SJSA1 (cell line): ENCODE measurements at places on chromosomes 2 and 18.
A peak's percentile ranks its signal among the peaks of the same experiment; 100 is the strongest.

DNA sequence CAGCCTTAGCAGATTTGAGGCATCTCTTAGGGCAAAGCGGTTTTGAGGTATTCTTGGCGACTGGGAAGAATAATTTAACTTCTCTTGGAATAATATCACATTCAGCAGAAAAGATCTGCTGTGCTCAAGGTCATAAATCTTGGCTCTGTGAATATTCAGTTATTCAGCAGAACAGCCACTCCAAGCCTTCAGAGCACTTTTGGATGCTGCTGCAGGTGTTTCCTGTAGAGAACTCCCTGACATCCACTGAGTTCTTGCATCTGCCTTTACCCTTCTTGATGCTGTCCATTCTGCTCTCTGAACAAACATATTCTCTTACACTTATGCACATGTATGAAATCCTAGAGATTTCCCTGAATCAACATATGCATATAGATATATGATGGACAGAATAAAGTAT lies 390.3 kb downstream of the NRXN1 start:
- no peak for DNase-seq

DNA sequence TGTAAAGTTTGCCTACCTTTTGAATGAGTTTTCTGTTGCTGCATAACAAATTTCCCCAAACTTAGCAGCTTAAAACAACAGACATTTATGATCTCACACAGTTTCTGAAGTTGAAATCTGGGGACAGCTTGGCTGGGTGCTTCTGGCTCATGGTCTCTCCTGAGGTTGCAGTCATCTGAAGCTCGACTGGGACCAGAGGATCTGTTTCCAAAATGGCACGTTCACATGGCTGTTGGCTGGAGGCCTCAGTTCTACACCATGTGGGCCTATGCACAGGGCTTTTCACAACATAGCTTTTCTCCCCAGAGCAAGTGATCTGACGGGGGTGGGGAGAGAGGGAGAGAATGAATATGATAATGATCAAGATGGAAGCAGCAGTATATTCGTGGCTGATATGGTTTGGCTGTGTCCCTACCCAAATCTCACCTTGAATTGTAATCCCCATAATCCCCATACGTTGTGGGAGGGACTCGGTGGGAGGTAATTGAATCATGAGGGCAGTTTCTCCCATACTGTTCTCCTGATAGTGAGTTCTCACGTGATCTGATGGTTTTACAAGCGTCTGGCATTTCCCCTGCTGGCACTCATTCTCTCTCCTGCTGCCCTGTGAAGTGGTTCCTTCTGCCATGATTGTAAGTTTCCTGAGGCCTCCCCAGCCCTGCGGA lies 3.5 kb downstream of the RALB start:
- DNase-seq = no peak

DNA sequence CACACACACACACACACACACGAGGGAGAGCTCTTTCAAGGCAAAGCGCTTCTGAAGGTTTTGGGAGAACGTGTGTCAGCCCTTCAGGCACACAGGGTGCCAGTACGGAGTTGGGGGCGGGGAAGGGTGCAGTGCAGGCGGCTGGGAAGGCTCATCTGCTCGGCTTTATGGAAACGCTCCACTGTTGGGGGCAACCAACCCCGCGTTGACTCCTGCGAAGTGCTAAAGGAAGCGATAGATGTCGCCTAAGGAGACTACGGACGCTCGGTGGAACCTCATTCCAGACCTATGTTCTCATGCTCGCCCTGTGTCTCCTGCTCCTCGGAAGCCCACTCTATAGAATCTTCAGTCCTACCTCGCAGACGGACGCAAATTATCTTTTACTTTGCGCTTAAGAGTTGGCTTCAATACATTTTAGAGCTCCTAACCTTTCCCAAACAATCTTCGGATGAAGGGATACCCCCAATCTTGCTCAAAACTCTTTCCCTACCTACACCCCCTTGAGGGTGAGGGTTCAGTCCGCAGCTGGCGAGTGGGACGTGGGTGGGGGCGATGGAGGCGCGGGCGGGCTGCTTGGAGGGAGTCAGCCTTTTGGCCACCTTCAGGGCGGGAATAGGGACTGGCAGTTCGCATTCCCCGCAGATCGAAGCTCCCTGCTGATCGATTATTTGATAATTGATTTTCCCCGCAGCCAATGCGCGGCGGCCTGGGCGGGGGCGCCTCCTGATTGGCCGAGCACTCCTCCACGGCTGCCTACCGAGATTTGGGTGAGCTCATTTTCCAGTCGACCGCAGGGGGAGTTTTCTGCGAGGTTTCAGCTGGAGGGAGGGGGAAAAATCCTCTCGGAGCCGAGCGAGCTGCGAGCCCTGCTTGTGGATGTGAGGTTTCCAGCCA lies 1.9 kb upstream of the MEIS1 start:
- peak; percentile 92 for DNase-seq

DNA sequence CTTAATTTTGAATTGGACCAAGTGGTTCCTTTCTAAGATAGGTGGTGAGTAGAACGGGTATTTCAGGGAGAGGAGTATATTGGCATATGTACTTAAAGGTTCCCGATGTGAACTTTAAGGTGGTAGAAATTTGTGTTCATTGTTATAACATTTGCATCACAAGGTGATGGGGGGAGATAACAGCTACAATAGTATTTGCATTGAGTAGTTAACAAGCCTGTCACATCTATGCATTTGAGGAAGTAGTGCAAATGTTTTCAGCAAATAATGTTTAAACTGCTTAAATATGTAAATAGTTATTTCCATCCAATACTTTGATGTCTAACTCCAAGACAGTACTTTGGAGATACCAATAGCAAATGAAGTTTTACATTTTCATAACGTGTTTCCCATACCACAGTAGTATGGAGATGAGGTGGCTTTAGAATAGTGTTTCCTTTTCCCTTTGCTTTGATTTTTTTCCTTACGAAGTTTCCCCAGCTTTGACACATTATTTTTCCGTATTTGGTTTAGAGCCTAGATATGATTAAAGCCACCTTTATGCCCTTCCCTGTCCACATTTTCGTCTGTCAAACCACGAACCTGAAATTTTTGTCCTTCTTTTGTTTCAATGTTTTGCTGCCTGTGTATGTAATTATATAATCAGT lies 46.6 kb downstream of the VAPA start:
- no peak for DNase-seq

- peak; percentile 78 for DNase-seq
These were observed 219.8 kb upstream of the PARD3B start for GRCh38 chr2:204325468-204325867.

DNA sequence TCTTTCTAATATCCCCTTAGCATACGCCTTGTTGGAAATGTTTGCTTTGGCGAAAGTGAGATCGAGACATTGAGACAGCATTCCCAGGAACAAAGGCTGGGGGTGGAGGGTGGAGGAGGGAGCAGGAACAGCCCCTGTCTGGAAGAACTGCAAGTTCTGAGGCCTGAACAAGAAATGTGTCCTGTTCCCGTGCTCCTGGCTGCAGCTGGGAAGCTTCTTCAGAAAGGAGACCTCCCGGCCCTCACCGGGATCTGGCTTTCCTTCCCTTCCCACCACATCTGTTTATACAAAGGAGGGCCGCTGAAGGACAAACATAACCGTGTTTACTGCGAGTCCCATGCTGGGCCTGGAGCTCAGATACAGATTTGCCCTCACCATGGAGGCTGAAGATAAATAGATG lies 35.9 kb downstream of the AFF3 start:
- no peak for DNase-seq

DNA sequence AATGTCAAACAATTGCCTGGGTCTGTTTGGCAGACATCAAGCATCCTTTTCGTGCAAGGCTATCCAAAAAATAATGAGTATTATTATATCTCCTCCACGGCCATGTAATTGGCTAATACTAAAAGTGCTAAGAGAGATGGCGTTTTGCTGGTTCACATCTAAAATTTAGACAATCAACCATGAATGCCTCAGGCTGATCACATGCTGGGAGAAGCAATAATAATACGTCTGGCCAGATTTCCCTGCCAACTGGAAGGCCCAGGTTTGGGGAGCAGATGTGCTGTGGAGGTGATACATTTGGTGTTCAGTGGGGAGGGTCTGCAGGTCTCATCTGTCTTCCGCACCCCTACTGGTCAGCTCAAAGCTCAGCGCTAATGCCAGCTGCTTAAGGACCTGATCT lies 60.3 kb upstream of the CREB1 start:
- no peak for DNase-seq

DNA sequence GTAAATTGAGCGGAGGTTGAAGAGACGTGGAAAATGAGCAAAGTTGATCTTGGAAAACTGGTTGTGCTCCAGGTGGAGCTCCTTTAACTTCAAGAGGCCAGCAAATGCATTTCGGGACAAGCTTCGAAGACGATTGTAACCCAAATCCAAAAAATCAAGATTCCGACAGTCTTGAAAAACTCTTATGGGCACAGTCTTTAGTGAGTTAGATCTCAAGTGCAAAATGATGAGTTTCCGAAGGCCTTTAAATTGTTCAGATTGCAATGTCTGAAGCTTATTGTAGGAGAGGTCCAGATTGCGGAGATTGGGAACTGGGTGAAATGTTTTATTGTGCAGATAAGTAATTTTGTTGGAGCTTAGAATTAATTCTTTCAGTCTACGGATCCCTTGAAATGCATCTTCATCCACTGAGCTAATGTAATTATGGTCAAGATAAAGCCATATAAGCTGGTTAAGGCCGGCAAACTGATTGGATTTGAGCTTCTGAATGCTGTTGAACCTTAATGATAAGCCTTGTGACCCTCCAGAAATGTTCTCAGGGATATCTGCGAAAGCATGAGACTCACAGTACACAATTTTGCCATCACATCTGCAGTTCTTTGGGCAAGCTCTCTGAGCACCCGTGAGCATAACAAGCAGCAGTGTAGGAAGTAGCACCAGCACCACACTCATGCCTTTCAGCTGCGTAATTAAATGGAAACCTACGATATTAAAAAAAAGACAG lies 2.9 kb downstream of the LRRTM4 start:
- DNase-seq = no peak

- DNase-seq = no peak
These were observed 32.7 kb downstream of the RBM43 start for GRCh38 chr2:151228847-151229512.

DNA sequence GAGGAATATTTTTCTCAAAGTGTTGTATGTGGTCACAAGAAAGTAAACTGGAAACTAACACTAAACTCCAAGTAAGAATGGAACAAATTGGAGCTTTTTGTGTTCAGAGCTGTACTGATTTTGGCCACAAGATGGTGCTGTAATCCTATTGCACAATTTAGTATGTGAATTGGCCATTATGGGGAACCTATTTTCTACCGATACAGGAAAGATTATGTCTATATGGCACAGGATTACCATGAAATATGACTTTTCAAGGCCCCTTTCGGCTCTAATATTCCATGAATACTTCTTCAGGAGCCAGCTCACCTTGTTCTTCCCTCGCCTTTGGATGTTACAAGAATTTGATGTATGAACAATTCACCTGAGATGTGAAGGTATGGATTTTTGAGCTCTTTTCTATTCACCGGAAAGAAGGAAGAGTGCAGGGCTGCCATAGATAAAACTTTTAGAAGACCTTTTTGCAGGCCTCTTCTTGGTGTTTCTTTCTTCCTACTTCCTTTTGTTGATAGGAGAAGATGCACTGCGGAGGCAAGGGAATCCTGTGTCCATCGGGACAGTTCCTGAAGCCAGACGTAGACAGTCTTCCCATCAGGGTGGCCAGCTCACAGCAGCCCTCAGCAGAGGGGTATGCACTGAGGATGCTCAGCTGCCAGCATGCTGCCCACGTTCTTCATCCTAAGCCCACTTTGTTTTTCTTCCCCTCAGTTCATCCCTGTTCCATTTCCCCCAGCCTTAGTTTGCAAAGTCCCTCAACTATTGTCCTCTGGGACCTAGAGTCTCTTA lies 13.3 kb downstream of the MRPL44 start:
- no peak for DNase-seq

DNA sequence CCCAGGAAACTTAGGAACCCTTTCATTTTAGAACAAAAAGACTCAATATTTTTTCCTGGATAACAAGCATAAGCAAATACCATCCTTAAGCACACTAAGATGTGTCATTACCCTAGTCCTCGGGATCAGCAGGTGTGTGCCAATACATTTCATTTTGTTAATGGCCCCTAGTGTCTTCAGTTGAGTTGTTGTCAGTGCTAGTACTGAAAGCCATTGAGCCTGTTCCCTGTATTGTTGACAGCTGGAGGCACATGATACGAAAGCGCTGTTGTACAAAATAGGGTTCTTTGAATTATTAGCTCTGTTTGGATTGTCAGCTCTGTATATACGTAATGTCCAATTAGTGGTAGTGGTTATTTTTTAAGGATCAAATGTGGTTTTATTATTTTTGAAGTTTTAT lies 29.5 kb downstream of the VAPA start:
- no peak for DNase-seq

DNA sequence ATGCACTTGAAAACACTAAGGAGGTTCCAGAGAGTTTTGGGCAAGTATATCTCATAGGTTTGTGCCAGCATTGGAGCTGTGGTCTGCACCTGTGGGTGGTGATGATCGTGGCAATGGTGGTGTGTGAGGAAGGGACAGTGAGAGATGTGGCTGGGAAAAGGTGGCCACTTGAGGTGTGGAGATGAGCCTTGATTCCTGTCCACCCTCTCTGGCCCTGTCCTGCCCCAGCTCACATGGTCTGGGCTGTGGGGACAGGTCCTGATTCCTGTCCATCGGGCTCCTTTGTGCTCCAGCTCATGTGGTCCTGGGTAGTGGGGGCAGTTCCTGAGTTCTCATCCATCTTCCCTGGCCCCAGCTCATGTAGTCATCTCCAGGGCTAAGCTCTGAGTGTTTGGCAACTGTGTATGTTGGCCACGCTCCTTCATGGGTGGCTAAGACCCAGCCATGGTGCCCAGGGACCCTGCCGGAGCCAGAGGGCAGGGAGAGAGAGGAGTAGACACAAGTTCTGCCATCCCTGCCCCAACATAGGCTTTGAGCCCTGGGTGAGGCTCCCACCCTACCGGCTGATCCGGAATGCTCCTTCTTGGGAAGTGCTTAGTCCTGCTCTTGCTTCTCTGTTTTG lies 294.4 kb upstream of the HDAC4 start:
- no peak for DNase-seq

GRCh38 chr18:59779979-59780378 lies 82.8 kb upstream of the CCBE1 start:
- peak; percentile 82 for DNase-seq

DNA sequence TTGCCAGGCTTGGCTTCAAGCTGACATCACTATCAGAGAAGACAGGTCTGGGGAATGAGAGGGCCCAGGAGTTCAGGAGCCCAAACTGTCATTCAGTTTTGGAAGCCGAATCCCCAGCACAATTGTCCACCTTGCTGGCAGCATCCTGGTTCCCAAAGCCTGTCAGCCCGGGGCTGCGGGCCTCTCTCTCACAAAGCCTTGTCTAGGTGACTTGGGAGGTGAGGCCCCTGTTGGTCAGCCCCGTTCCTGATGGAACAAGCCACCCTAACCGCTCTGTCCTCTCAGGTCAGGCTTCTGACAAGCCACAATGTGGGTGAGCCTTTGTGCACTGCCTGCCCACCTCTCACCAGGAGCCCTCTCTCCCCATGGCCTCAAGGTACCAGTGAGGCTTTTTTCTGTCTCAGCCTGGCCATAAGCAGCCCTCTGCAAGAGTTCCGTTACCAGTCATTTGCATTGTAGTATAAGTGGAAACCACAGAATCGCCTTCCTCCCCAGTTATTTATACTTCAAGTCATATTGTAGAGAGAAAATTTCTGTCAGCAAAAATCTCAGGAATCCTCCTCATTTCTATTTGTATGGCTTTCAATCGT lies 100.6 kb downstream of the MSH2 start:
- no peak for DNase-seq

- no peak for DNase-seq
These were observed 152.7 kb downstream of the UBR3 start for GRCh38 chr2:169980001-169980400.

GRCh38 chr2:101179982-101180381 lies 28.8 kb upstream of the TBC1D8 start:
- DNase-seq = no peak
